Stimulated activated CD4-positive, alpha-beta T cell treated with anti-CD3 and anti-CD28 coated beads, Interleukin-4, amount 100 ng/mL, for 24 hours (primary cell): ENCODE measurements at places on chromosomes 16 and 17.

DNA sequence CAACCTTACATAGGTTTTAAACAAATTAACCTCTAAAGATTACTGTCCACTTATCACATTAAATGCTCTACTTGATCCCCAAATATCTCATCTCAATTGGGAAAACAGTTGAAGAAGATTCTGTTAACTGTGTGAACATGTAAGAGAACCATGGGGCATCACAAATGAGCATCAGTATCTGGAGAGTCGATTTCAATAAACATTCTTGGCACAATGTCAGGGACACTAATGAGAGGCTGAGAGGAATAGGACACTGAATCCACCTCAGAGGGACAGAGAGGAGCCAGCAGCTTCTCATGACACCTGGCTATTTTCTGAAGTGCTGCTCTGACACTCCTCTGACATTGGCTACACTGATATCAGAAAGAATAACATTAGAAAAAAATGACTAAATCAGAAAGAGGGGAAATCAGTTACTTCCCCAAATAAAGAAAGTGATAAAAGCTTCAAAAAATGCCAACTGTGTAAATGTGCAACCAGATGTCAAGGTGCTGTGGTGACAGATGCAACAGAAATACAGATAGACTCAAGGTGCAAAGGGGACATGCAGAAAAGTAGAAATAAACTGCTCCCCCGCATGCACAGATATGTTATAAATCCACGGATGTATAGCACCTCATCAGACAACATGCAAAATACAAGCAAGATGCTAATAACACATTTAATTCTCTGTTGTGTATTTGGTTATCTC, 67.4 kb downstream of the SNX11 start:
- no peak for DNase-seq

GRCh38 chr17:46948544-46948943, 25.6 kb downstream of the GOSR2 start:
- DNase-seq: no peak

- DNase-seq: no peak
These were observed 39.8 kb upstream of the AKAP1 start for GRCh38 chr17:57044976-57045867.

- DNase-seq: peak; percentile 52
These were observed 979 bp downstream of the ABHD15 start for GRCh38 chr17:29565643-29566472.

- DNase-seq: no peak
These were observed 516.2 kb downstream of the HAPSTR1 start for GRCh38 chr16:9607515-9608230.

DNA sequence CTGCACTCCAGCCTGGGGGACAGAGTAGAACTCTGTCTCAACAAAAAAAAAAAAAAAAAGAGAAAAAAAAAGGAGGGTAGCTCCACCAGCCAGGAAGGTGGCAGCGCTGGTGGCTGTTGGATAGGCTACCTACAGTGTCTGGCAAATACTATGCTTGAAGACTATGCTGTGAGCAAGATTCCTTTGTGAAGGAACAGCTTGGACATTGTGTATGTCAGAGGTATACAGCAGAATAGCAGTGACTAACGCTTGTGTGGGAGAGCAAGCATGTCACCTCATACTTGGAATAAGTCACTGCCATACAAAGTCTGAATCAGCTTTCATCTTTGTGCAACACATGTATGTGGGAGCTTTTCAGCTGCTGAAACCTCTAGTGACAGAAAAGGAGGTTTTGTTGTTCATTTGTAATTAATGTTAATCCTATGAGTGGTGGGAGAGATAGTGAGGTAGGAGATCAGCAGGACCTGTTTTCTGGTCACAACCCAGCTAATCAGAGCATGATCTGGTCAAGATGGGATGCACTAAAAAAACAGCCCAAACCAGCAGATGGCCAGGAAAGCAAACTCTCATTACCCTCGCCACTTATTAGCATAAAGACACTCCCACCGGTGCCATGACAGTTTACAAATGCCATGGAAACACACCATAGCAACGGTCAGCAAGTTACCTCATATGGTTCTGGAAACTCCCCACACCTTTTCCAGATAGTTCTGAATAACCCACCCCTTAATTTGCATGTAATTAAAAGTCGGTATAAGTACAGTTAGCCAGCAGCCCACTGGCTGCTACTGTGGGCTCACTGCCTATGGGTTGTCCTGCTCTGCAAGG, 6.8 kb upstream of the ITGAD start:
- peak; percentile 54 for DNase-seq

- DNase-seq: no peak
These were observed 1469.8 kb downstream of the CDH11 start for GRCh38 chr16:63652091-63652490.

GRCh38 chr17:57806167-57806830, 43.5 kb downstream of the MRPS23 start:
- DNase-seq: no peak

DNA sequence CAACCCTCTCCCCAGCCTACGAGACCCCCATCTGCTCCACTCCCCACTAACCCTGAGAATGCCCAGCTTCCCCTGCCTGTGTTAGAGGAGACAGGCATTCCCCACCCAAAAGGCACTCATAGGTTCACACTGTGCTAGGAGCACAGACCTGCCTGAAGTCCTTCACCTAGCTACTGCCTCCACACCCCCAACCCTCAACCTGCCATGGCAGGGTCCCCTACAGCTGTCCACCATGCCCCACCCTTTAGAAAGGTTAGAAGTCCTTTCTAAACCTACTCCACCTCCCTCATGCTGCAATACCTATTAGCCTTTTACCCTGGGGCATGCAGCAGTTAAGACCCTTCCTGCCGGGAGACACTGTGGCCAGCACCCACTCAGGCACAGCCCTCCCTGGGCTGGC, 9.1 kb downstream of the SRCIN1 start:
- no peak for DNase-seq
